ENCODE measurements at places on chromosomes 2 and 18.

DNA sequence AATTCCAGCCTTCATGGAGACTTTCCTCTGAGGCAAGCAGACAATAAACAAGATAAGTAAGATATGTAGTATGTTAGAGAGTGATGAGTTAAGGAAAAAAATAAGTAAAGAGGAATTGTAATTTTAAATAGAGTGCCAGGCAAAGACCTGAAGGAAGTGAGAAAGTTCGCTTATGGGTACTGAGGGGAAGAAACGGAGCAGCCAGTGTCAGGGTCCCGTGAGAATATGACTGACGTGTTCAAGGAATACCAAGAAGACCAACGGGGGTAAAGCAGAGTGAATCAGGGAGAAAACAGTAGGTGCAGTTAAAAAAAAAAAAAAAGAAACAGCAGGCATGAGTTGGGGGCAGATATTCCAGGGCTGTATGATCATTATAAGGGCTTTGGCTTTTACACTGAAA is 45.1 kb downstream of the ARHGEF33 start:
- DNase-seq = no peak

- no peak for DNase-seq
These were observed 81.5 kb upstream of the RMDN2 start for GRCh38 chr2:37843556-37843955.

DNA sequence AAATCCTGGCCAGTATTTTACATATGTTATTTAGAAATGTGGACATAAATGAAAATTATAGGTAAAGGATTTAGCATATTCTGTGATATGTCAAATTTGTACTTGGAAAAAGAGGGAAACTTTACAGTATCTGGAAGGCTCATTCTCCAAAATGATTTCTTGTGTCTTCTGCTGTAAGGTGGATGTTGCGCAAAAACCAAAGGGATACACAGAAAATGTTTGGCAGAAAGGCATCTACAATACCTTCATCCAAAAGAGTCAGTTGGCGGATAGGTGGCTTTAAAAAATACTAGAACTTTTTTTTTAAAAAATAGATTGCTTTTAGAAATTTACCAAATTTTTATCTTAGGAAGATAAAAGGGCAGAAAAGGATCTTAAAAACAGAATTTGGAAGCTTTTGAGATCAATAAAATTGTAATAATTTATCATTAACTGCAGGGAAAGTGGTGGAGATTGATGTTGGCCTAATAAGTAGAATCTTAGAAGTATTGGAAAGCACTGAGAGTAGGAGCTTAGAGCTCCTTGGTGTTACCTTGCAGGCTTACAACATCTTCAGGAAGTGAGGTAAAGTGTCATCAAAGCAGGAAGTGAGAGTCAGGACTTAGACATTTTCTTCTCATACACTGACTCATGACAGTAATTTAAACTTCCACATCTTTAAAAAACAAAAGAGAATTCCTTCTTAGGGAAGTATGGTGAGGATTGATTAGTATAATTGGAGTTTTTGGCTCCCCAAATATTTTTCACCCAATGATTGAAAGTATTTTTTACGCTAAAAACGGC is 2.1 kb downstream of the NABP1 start:
- DNase-seq = no peak

- no peak for DNase-seq
These were observed 18.8 kb upstream of the SERPINB5 start for GRCh38 chr18:63457977-63458376.

DNA sequence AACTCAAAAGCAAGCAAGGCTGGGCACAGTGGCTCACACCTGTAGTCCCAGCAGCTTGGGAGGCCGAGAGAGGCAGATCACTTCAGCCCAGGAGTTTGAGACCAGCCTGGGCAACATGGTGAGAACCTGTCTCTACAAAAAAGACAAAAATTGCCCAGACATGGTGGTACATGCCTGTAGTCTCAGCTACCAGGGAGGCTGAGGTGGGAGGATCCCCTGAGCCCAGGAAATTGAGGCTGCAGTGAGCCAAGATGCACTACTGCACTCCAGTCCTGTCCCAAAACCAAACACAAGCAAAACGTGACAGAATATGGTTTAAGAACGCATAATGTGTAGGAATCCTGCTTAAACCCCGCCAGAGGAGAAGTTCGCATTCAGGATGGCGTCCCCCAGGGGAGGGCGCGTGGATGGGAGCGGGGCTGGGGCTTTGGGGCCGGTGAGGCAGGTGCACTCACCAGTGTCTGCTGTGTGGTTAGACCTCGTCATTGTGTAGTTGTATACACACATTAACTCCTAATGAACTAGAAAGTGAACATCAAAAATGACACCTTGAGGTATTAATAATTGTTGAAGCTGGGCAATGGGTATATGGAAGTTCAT is 5.4 kb downstream of the COLEC11 start:
- DNase-seq = no peak

DNA sequence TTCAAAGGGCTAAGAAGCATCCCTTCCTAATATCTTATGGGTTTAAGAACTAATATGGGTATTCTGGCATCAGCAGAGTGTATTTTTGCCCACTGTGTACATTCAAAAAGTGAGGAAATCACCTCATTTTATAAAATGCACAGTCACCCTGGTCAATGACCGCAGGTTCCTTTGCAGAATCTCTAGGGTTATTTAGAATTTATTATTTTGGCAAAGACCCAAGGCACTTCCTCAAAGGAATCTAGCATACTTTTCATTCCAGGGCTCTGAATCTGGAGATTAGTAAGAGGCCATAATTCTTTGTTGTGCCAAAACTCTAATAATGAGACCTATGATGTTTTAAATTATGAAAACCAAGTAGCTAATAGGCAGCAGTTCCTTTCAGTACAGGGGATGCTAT is 27.2 kb upstream of the CDH2 start:
- DNase-seq = no peak

GRCh38 chr2:40304340-40304739 is 147.6 kb downstream of the SLC8A1 start:
- DNase-seq = no peak

- no peak for DNase-seq
These were observed 324.2 kb upstream of the FIGN start for GRCh38 chr2:164060031-164060430.

GRCh38 chr18:51727780-51728179 is 530.3 kb upstream of the MEX3C start:
- DNase-seq = no peak

GRCh38 chr2:49225126-49225525 is 70.8 kb upstream of the FSHR start:
- no peak for DNase-seq

GRCh38 chr18:75076286-75076685 is 132.7 kb downstream of the PTGR3 start:
- no peak for DNase-seq

GRCh38 chr2:64398516-64399129 is 55.3 kb upstream of the LGALSL start:
- DNase-seq = no peak

Data from stimulated activated CD4-positive, alpha-beta T cell treated with anti-CD3 and anti-CD28 coated beads, Interleukin-12 subunit alpha, Interleukin-12 subunit beta, amount 100 ng/mL, for 4 hours (primary cell).